ENCODE measurements at places on chromosomes 2 and 18. TPM values are rescaled to one million over a fixed set of nuclear protein-coding genes. Genes with fewer than 3 reads are reported as not detected.

Gene AMER3
- total RNA-seq: not detected

GRCh38 chr2:152132306-152132705 lies 33.5 kb upstream of the CACNB4 start:
- DNase-seq: peak; percentile 51

DNA sequence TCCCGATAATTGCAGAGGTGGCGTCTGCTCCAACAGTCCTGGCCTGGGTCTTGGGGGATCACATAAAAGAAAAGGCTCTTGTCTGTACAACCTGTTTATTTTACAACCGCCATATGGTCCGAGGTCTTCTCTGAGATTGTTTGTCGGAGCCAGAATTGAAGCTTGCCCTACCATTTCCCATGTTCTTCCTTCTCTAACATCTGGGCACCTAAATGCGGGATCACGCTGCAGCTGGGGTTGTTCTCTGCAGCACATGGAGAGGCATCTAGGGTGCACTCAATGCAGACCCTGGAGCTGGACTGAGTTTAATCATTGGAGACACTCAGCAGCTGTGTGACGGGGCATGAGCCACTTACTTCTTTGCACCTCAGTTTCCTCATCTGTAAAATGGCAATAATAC lies 107.7 kb downstream of the ACKR3 start:
- DNase-seq: no peak

DNA sequence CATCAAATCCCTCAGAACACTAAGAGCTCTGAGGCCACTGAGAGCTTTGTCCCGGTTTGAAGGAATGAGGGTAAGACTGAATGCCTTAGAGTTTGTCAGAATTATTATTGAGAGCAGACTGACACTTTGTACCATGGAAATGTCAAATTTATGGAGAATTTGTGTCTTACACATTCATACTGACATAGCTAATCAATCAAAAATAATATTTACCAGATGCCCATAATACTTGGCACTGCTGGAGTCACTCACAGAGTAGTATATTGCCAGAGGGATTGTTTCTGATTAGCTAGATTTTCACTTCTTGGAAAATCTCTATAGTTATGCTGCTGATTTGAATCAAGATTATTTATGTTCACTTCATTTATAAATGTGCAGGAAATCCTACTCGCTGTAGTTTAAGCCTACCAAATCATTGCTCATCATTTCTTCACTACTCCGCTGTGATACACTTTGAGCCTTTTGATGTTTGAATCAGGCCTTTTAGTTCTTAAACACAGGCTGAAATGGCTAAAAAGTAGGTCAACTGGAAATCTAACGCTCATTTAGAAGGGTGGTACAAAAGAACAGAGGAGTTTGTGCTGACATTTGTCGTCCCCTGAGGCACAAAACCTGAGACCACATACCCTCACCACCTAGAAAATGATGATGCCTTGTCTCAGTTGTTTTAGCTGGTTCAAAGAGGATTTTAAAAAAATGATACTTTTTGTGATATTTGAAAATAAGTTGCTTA lies 96.1 kb upstream of the CSRNP3 start:
- no peak for DNase-seq

Gene LHCGR
- total RNA-seq: not detected

DNA sequence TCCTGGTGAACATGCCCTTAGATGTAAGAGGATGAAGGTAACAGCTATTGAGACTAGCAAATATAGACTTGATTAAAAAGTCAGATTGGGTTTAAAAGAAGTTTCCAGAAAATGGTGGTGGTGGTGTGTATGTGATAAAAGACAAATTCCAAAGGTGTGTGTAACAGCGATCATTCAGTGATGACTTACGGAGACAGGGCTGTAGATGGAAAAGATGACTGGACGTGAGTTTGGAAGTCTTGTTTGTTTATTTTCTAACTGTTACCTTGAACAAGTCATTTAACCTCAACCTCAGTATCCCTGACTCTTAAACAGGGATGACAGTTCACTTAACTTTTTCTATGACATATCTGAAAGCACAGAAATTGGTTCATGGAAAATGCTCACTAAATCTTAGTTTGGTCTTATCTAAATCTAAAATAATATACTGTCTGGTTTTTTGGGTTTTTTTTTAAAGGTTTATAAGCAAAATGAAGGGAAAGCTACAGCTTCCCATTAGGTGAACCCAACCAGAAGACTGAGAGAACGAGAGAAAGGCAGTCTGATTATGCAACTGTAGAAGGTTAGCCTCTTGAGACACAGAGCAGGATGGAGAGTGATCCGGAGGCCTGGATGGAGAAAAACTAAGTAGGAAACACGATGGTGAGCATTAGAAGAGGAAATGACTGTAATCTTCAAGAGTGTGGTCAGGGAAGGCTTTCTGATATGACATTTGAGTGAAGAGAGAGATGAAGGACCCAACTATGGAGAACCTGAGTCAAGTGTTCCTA lies 71.9 kb downstream of the TCF4 start:
- peak; percentile 38 for DNase-seq

DNA sequence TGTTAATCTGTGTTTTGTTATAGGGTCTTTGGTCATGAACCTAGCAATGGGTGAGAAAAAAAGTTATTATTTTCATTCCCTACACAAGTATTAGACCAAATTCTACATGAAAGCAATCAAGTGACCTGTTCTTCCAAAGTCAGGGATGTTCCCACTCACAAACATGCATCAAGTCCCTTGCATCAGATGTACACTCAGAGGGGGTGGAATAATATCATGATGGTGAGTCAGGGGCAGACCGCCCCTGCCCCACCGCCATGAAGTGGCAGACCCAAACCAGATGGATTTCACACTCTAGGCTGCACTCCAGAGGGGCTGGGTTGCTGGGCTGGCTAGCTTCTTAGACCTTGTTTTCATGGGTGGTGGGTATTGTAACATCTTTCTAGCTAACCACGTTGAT lies 91.4 kb downstream of the ACAA2 start:
- DNase-seq: no peak

DNA sequence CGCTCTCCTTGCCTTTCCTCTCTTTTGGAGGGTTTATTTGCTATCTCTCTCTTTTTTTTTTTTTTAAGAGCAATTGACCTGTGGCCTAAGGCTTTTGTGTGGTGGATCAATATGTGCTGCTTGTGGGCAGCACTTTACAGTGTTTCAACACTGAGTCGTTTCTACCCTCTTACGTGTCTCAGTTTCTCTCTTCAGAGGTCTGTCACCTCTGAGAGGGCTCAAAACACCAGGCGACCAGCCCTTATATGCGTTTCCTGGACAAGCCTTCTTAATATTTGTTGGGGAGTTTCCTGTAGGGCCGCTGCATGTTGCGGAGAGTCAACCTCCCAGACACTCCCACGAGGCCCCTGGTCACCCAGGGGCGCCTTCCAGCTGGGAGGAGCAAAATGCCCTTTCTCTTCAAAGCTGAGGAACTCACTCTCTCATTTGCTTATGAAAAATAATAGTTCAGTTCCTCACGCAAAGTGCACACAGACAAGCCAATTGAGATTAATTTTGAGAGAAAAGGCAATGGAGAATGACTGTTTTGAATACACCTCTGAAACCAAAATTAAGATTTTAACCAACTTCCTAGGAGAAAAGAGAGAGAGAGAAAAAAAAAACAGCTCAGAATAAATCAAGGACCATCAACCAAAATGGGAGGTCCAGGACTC lies 96.3 kb upstream of the B3GNT2 start:
- DNase-seq: no peak

- peak; percentile 94 for DNase-seq
Measured at GRCh38 chr2:196601430-196602306, 37.8 kb upstream of the CCDC150 start.

- no peak for DNase-seq
Measured at GRCh38 chr2:220269367-220269766, 641.9 kb downstream of the SLC4A3 start.

GRCh38 chr2:25294573-25295462 lies 46.9 kb downstream of the DNMT3A start:
- DNase-seq: peak; percentile 46

- DNase-seq: no peak
Measured at GRCh38 chr2:204551512-204551863, 6.2 kb downstream of the PARD3B start.

- DNase-seq: no peak
Measured at GRCh38 chr2:185208261-185208660, 530.3 kb upstream of the FSIP2 start.

DNA sequence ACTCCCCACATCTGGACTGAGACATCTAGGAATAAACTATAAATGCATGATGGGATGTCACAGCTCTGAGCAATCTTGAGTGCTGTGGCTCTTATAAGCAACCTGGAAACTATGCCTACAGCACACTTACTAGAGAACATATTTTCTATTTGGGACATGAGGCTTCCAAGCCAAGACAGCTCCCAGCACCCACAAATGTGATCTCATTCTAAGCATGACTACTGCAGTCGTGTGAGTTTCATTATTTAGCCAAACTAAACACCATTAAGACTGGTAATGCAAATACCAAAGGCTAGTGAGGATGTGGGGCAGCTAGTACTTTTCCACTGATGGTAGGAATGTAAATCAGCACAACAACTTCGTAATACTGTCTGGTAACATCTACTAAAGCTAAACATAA lies 72.5 kb downstream of the RTTN start:
- DNase-seq: peak; percentile 80

Gene DOK1
- total RNA-seq: 11.4 TPM

- DNase-seq: peak; percentile 48
Measured at GRCh38 chr2:215748446-215748845, 264.9 kb downstream of the MREG start.

- DNase-seq: no peak
Measured at GRCh38 chr2:125313806-125314205, 1288.7 kb downstream of the CNTNAP5 start.

- no peak for DNase-seq
Measured at GRCh38 chr2:226551522-226552250, 247.9 kb downstream of the IRS1 start.

- DNase-seq: no peak
Measured at GRCh38 chr2:219643084-219643473, 15.6 kb downstream of the SLC4A3 start.

GRCh38 chr18:48059455-48060010 lies 129.1 kb upstream of the SMAD2 start:
- DNase-seq: no peak

DNA sequence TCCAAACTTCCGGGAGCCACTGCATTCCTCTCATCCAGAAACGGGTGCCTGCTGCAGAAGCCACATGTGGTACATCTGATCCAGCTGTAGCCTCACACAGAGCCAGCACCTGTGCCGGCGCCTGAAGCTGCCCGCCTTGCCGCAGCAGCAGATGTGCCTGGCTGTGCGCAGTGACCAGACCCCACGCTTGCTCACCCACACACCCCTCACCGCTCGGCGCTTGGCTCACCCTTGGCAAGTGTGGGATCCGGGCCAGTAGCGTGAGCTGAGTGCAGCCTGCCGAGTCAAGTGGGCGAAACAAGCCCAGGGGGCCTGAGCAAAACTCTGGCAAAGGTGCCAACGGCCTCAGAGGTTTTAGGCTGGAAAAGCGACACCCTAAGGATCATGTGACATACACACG lies 220.1 kb upstream of the TMEFF2 start:
- DNase-seq: no peak

Gene RAX
- not detected for total RNA-seq

DNA sequence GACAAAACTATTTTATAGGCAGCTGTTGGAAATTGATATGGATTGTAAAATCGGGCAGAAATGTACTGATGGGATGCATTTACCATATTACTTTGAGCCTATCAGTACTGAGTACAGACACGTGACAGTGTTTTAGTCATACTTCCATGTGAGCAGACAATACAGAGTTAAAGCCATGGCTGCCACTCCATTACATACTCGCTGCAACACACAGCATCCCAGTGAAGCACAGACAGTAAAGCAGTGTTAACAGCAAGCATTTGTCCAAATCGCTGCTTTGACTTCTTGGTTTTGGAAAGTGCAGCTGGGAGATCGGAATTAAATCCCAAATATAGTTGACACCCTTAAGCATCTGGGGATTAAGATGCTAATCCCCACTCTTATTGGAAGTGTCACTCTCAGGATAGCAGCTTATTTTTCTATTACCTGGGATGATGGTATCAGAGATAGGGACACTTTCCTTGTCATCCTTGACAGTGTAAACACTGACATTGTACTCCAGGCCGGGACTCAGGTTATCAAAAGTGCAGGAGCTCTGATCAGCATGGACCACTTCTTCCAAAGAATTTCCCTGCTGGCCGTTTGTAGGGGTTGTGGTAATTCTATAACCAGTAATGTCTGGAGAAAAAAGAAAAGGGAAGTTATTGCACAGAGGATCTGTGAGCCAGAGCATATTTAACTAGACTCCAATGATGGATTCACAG lies 41.6 kb downstream of the FN1 start:
- DNase-seq: no peak

DNA sequence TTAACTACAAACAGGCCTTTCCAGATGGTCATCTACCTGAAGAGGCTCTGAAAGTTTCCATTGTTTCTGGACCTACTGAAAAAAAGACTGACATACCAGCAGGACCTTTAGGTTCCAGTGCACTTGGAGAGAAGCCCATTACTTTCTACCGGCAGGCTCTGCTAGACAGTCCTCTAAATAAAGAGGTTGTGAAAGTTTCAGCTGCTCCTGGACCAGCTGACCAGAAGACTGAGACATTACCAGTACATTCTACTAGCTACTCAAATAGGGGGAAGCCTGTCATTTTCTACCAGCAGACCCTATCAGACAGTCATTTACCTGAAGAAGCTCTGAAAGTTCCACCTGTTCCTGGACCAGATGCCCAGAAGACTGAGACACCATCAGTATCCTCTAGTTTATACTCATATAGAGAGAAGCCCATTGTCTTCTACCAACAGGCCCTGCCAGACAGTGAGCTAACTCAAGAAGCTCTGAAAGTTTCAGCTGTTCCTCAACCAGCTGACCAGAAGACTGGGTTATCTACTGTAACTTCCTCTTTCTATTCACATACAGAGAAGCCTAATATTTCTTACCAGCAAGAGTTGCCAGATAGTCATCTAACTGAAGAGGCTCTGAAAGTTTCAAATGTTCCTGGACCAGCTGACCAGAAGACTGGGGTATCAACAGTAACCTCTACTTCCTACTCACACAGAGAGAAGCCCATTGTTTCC lies 65.8 kb downstream of the ALMS1 start:
- DNase-seq: no peak

Gene RFX8
- 24.1 TPM for total RNA-seq

Gene UGT1A7
- not detected for total RNA-seq

- no peak for DNase-seq
Measured at GRCh38 chr18:35247412-35248249, 6.8 kb downstream of the ZNF397 start.

GRCh38 chr2:6506859-6507258 lies 358.8 kb downstream of the CMPK2 start:
- no peak for DNase-seq

DNA sequence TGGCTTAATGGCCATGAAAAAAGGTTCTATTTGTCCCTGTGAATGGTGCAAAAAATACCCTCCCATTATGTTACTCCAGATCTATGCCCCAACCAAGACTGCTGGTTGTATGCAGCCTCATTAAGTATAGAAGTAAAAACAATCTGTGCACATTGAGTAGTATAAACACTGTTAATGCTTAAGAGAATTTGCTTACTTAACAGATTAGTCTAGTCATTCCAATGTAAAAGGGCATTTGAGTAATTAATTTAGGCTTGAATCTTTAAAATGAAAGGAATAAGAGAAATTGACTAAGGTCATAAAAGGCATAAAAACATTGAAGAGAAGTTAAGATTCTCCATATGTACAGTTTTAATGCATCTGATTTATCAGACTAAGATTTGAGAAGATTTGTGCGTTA lies 51.2 kb downstream of the FAM124B start:
- DNase-seq: no peak

GRCh38 chr2:209425471-209426071 lies 1.7 kb downstream of the MAP2 start:
- peak; percentile 76 for DNase-seq
